ENCODE measurements at places on chromosomes 5 and 9. TPM values are rescaled to one million over a fixed set of nuclear protein-coding genes. Genes with fewer than 3 reads are reported as not detected.

- no peak for DNase-seq
Measured at GRCh38 chr5:95647886-95648860, 1.6 kb downstream of the RFESD start.

GRCh38 chr5:180194410-180195345, 14.3 kb downstream of the RASGEF1C start:
- no peak for DNase-seq

DNA sequence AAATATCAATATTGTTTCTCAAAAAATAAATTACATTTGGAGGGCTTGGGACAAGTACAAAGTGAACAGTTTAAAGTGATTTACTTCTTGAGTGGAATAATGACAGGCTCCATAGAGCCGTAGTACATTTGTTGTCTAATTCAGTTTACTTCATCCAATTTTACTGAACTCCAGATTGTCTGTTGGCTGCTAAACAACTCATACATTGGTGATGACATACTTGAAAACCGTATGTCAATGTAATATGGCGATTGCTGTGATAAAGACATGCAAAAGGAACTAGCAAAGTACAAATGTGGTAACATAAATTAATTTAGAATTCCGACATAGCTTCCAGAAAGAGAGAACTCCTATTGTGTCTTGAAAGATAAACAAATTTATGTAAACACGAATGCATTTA, 1197.5 kb upstream of the CDH18 start:
- DNase-seq, result peak; percentile 1

DNA sequence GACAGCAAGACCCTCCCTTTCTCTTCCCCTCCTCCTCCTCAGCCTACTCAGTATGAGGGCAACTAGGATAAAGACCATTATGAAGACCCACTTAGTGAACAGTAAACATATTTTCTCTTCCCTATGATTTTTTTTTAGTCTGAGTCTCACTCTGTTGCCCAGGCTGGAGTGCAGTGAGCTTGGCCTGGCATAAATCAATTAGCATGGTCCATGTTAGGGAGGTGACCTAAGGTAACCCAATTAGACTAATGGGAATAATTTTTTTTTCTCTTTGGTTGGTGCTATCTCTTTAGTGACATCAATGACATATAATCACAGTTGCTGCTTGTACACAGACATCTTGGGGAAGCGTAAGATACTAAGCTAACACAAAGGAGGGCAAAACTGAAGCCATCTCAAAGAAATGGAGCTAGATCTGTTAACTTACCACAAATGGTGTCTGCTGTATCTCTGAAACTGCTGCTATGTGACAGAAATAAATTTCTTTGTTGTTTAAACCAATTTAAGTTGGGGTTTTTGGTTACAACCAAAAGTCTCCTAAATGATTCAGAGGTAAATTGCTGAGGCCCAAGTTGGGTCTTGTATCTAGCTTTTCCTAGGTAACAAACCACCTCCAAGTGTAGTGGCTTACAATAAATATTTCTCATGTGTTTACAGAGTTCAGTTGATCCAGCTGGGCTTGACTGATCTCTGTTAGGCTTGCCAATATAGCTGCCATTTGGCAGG, 13.3 kb downstream of the PKD2L2 start:
- no peak for DNase-seq

Gene TTC23L
- total RNA-seq, result 0.13 TPM

Gene CXXC5
- total RNA-seq, result 63.3 TPM
